ENCODE measurements at places on chromosomes 16 and 17.

DNA sequence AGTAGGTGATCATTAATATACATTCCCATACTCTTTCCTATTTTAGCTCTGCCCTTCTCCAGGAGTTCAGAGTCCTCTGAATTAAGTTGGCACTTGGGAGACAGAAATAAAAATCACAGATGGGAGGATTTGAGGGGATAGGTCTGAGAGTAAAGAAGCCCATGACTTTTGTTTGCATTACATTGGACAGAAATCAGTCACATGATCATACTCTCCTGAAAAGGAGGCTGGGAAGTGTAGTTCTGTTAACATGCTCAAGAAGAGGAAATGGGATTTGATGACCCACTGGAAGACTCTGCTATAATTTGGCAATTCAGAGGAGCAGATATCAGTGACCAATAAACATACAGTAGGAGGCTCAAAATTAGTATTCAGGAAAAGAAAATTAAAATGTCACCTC, 674.9 kb upstream of the C16orf82 start:
- DNase-seq = no peak

- no peak for DNase-seq
These were observed 61.5 kb downstream of the EPN2 start for GRCh38 chr17:19298569-19299213.

DNA sequence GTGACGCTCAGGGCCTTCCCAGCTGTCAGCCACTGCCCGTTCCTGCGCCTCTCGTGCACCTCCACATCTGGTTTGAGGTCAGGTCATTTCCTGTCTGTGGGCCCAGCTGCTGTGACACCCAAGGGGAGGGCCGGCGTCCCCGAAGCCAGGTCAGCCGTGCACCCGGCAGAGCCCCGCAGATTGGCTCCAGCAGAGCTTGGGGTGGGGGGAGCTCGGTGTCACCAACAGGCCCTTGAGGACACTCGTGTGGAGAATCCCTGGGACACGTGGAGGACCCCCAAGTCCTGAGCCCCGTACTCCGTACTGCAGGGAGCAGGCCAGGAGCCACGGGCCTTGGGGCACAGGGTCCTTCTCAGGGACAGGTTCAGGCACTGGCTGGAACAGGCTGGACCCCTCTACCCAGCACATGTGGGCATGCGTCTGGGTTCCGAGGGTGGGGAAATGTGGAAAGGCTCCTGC, 4.8 kb downstream of the SPATA2L start:
- no peak for DNase-seq

GRCh38 chr17:32342603-32343325, 791 bp upstream of the C17orf75 start:
- no peak for DNase-seq

DNA sequence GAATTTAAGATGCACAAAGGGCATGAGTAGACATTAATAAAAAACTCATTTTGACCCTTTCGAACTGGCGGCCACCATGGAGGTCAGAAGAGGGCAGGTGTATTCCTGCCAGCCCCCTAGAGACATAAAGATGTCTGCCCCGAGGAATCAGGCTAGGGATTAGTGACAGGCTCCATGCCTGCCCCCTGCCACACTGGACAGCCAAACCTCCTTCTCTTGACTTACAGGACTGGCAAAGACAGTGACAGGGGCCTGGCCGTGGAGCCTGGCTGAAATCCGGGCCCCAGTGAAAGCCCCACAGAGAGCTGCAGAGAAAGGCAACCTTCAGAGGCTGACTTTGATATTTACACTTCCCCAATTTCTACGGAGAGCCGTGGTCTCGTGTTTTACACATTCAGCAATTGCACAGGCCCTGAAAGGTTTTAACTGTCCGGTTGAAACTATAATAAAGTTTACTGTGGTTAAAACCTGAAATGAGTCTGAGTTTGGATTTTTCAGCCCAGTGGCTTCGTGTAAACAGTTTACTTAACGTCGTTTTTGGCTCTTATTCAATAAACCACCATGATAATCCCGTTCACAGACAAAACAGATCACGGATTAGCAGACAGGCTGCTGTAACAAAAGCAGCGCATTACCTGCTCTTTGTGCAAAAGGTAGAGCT, 243.9 kb upstream of the MYOCD start:
- DNase-seq = no peak

DNA sequence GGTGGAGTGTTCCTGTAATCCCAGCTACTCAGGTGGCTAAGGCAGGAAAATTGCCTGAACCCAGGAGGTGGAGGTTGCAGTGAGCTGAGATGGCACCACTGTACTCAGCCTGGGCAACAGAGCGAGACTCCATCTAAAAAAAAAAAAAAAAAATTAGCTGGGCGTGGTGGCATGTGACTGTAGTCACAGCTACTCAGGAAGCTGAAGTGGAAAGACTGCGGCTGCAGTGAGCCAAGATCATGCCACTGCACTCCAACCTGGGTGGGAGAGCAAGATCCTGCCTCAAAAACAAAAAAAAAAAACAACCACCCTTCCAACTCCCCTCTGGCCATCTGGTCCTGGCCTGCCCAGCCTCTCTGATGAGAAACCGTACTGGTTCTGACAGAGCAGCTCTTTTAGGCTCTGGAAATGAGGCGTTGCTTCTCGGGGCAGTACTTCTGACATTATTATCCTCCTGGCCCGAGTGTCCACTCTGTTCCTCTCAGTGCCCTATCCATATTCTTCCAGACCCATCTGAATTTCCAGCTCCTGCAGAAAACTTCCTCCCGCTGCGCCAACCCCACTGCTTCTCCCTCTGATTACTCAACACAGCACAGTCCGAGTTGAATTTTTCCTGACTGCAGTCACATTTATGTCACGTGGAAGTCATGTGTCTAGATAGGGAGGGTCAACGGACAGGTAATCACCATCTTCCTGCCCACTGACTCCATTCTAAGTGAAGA, 13.3 kb downstream of the GGA2 start:
- no peak for DNase-seq

DNA sequence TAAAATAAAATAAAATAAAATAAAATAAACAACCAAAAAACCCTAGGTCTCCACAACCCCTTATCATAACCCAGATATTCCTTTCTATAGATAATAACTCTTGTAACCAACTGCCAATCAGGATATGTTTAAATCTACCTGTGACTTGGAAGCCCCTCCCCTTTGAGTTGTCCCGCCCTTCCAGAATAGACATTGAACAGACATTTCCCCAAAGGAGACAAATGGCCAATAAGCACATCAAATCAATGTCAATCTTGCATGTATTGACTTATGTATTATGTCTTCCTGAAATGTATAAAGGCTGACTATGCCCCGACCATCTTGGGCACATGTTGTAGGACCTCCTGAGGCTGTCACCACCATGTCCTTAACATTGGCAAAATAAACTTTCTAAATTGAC, 1.5 kb upstream of the MAPK7 start:
- DNase-seq = no peak

DNA sequence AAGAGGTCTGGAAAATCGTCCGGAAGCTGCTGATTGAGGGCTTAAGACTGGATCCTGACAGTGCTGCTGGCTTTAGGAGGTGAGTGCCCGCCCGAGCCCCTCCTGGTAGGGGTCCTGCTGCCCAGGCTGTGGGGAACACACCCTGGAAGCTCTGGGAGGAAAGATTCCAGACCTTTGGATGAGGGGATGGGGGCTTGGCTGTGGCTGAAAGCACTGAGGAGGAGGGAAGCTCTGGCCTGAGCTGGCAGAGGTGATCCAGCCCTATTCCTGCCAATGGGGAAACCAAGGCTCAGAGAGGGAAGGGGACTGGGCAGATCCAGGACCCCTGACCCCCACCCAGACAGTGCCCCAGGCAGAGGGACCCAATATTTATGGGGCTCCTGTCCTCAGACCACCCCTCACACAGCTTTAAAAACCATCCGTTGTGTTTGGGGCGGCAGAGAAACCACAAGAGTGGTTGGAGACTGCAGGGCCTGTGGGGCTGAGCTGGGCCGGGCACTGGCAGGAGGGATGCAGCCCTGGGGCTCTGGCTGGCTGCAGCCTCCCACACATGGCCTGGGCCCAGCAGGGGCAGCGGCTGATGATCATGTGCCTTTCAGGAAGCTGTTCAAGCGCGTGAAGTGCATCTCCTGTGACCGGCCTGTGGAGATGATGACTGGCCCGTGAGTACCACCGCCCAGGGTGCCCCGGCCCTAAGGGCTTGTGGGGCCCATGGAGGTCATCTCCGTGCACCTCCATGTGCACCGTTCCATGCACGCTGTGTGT, 22.8 kb downstream of the UBALD1 start:
- no peak for DNase-seq

GRCh38 chr17:74786431-74787055, 10.4 kb upstream of the NAT9 start:
- no peak for DNase-seq

DNA sequence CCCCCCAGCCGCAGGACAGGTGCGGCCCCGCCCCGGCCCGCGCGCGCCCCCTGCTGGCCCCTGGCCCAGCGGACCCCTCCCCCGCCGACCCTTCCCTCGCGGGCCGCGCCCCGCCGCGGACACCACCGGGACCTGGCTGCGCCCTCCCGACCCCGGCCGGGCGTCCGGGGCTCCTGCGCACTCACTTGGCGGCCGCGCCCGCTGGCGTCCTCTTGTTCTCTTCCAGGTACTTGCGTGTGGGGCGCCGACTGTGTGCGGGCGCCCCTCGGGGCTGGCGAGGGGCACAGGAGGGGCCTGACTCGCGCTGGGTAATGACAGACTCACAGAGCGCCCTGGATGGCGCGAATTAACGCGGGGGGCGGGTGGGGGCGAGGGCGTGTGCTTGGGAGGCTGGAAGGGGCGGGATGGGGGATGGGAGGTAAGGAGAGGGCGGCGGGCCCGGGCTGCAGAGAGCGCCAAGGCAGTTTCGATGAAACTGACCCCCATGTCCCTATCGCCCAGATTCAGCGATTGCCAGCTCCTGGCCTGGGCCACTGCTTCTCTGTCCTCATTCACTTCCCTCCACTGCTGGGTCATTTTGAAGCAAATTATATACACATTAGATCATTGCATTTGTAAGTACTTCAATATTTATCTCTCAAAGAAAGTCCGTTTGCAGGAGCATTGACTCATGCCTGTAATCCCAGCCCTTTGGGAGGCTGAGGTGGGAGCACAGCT, 445 bp upstream of the DBNDD1 start:
- peak; percentile 81 for DNase-seq

- DNase-seq = no peak
These were observed 16.7 kb downstream of the CTRL start for GRCh38 chr16:67914758-67915495.

DNA sequence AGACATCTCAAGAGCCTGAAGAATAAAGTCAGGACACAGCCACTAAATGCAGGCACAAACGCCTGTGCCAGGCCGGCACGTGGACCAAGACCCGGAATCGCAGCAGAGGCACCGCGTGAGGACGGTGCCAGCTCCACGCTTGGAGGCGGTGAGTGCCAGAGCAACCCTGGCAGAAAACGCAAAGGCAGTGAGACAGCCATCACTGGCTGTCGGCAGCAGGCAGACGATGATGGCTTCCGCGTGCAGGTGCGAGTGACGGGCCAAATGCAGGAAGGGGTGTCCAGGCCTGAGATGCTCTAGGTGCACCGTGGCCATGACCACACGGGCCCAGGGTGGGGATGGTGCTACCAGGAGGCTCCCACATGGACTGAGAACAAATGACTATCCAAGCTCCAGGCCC, 78.8 kb downstream of the LMF1 start:
- DNase-seq = no peak

DNA sequence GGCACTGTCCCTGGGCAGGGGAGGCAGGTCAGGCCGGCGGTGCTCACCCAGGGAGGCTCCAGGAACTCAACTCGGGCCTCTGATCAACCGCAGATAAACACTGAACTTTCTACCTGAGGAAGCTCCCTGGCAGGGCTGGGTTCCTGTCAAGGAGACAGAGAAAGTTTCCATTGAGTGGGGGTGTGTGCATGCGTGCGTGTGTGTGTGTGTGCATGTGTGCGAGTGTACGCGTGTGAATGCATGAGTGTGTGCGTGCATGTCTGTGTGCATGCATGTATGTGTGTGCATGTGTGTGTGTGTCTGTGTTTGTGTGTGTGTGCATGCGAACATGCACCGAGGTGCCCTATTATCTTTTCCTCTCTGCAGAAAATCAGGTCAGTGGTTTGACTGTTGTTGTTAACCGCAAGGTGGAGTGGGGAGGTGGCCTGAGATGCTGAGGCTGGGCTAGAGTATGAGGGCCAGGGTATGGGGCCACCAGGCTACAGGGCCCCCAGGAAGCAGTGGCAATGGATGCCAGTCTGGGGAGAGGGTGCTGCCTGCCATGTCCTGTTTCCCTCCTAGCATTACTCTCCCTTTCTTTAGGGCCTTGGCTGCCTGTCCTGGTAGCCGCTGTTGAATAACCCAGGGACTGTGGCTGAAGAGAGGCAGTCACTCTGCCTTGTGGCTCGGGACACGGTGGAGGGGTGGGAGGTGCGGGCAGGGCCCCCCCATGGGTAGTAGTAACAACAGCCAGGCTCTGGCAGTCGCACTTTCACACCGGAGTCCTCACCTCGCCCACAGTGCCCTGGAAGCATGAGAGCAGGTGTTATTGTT, 24.0 kb downstream of the CCR7 start:
- no peak for DNase-seq

- no peak for DNase-seq
These were observed 4.2 kb upstream of the RPH3AL start for GRCh38 chr17:356671-357434.

DNA sequence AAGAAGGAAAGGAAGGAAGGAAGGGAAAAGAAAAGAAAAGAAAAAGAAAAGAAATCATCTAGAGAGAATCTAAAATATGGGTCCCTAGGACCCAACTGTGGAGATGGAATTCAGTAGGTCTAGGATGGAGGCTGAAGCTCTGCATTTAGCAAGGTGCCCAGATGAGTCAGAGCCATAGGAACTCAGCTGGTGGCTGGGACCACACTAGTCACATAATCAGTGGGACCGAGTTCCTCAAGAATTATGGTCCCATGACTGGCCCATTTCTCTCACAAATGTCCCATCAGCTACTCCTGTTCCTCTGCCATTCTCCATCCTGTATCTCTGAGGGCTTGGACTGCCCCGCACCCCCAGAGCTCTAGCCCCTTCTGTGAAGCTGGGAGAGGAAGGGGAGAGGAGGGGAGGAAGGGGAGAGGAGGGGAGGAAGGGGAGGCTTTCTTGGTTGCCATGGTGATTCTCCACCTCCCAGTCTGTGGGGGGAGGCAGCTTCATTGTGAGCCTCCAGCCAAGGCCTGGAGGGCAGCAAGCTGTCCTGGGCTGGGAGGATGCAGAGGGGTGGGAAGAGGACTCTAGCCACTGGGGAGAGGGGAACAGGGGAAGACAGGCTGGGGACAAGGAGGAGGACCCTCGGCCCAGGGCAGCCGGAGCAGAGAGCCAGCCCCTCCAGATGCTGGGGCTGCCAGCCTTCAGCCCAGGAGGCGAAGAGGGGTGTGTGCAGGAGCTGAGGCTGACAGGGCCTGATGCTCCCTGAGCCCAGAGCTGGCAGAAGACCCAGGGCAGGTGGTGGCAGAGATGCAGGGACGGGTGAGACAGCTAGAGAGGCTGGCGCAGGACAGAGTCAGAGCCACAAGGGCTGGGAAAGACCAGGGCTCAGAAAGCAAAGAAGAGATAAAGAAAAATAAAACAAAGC, 37.8 kb upstream of the LHX1 start:
- peak; percentile 55 for DNase-seq

GRCh38 chr17:56595108-56595418, 1.6 kb downstream of the NOG start:
- no peak for DNase-seq

DNA sequence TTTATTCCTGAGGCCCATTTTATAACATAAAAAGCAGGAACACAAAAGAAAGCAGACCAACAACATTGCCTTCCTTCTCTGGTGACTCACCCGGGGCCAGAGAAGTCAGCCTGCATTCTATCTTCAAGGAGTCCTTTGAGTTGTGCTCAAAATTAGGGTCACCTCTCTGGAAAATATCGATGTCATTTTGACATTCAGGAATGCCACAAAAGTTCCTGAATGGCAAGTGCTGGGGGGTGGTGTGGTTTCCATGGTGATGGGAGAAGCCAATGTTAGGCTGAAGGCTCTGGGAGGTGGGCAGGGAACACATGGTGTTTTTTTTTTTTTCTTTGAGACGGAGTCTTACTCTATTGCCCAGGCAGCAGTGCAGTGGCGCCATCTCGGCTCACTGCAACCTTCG, 159.6 kb downstream of the HAPSTR1 start:
- DNase-seq = no peak

Measured in NCI-H2171 (cell line).